ENCODE measurements at places on chromosomes 1 and 21.
A peak's percentile ranks its signal among the peaks of the same experiment; 100 is the strongest.

- DNase-seq: no peak
Observed at GRCh38 chr1:82445827-82446226, 645.1 kb downstream of the ADGRL2 start.

DNA sequence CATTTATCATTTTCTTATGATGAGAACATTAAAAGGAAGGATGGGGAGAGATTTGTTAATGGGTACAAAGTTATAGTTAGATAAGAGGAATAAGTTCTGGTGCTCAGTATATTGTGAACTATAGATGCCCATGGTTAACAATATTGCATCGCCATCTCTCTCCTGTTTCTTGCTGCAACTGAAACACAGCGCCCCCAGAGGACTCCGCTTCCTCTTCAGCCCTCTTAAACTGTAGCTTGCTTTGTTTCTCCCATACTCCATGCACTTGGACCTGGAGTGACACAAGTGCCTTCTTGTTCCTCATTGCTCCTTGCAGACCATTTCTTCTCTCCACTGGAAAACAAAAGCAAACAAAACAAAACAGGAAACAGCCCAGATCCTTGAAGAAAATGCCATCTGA is 70.1 kb upstream of the NTPCR start:
- peak; percentile 26 for DNase-seq

DNA sequence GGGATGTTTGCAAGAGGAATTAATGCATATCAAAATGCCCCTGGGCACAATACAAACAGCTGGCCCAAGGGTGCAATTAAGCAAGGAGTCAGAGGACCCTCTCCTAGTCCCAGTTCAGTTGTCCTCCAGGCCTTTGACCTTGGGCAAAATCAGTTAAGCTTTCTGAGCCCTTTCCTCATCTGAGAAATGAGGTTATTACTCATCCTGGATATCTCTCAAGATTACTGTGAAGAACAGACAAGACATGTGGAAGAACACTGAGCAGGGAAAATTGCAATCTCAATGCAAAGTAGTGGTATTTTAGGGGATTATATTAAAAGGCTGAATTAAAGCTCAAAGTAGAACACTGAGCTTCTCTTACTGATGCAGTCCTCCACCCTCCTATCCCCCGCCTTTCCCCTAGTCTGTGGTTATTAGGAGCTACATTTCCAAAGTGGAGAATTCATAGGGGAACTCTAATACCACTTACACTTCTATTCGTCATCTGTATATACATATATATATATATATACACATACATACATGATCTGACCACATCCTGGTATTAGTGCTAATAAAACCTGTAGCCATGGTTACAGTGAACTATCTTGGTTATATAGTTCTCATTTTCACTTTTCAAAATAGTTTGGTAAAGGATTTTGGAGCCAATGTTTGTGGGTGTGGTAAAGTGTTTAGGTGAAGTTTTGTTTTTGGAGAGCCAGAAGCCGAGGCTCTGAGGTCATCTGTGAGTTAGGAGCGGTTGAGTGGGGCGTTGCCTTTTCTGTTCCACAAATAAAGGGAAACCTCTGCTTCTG is 18.1 kb downstream of the KIAA0040 start:
- no peak for DNase-seq

DNA sequence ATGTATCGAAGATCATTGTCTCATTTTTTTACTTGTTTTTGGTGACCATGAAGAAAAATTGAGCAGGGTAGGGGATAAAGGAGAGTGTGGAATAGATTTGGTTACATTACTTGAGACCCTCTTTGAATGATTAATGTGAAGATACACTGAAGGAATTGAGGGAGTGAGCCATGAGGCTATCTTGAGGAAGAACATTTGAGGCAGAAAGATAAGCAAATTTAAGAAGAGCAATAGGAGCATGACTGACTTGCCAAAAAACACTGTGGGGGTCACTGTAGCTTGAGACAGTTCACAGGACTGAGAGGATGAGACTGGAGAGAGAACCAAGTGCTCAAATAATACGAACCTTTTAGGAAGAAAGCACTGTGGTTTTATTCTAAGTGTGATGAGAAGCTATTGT is 43.1 kb upstream of the PTPRC start:
- DNase-seq: no peak

DNA sequence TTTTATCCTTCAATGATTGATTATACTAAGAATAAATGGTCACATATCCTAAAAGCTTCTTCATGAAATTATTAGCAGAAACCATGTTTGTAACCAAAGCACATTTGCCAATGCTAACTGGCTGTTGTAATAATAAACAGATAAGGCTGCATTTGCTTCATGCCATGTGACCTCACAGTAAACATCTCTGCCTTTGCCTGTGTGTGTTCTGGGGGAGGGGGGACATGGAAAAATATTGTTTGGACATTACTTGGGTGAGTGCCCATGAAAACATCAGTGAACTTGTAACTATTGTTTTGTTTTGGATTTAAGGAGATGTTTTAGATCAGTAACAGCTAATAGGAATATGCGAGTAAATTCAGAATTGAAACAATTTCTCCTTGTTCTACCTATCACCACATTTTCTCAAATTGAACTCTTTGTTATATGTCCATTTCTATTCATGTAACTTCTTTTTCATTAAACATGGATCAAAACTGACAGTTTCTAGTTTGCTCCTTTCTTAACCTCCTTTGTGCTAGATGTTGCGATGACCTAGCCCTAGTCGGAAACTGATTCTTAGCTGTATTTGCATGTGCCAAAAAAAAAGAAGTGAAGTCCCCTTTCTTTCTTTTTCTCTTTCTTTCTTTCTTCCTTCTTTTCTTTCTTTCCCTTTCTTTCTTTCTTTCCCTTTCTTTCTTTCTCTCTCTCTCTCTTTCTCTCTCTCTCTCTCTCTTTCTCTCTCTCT is 45.1 kb downstream of the MAP3K7CL start:
- DNase-seq: no peak

- peak; percentile 73 for DNase-seq
Observed at GRCh38 chr1:117758444-117759316, 152.8 kb downstream of the TENT5C start.

GRCh38 chr1:237794071-237794470 is 96.7 kb downstream of the ZP4 start:
- DNase-seq: peak; percentile 57

GRCh38 chr21:45454060-45454925 is 49.3 kb downstream of the COL18A1 start:
- DNase-seq: no peak

GRCh38 chr1:232818040-232818439 is 12.8 kb downstream of the MAP10 start:
- DNase-seq: no peak

GRCh38 chr21:15667819-15668218 is 62.0 kb upstream of the USP25 start:
- DNase-seq: no peak

- DNase-seq: no peak
Observed at GRCh38 chr1:110482662-110483307, 31.8 kb downstream of the PROK1 start.

DNA sequence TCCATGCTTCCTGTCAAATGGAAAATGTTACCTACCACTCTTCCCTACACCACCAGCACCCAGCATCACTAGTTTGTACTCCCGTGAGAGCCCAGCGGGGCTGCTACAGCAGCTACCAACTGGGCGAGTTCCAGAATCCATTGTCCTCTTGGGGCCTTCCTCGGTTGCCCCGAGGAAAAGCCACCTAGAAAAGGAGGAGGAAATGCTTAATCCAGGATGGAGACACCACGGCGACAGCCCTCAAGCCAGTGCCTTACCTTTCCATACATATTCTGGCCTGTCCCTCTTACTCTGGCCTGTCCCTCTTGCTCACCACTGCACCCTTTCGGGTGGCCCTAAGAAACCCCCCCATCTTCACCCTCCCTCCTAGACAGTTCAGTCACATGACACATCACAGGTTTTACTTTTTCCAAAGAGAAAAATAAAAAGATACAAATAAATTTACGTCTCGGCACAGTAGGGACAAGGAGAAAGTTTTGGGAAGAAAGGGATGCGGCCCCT is 478 bp downstream of the RIT1 start:
- peak; percentile 53 for DNase-seq

DNA sequence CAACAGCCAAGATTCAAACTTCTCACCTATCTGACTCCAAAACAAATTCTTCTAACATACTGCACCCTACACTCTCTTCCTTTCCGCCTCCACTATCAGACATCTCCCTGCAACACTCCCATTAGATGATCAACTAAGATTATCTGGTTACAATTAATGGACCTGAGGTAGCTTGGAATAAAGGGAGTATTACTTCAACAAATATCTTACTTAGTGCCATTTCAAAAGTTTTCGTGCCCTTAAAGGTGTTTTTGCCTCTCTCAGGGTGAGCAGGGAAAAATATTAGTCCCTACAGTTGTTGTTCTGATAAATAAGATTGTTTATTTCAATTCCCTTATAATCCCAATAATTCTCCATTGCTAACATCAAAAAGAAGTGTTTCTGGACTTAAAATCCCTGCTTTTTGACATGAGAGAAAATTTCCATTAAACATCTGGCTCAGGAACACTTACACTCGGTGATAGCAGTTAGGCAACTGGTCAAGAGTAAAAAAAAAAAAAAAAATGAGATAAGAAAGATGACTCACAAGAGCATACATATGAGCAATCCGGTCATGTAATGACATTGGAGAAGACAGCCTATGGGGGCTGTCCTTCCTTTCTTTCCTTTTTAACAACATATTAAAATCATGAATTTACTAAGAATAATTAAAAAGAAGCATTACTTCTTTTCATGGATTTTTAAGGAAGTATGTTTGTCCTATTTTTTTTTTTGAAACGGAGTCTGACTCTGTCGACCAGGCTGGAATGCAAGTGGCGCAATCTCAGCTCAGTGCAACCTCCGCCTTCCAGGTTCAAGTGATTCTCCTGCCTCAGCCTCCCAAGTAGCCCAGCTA is 7.6 kb downstream of the RSBN1 start:
- peak; percentile 60 for DNase-seq

- no peak for DNase-seq
Observed at GRCh38 chr21:41941941-41942340, 11.9 kb downstream of the C2CD2 start.

DNA sequence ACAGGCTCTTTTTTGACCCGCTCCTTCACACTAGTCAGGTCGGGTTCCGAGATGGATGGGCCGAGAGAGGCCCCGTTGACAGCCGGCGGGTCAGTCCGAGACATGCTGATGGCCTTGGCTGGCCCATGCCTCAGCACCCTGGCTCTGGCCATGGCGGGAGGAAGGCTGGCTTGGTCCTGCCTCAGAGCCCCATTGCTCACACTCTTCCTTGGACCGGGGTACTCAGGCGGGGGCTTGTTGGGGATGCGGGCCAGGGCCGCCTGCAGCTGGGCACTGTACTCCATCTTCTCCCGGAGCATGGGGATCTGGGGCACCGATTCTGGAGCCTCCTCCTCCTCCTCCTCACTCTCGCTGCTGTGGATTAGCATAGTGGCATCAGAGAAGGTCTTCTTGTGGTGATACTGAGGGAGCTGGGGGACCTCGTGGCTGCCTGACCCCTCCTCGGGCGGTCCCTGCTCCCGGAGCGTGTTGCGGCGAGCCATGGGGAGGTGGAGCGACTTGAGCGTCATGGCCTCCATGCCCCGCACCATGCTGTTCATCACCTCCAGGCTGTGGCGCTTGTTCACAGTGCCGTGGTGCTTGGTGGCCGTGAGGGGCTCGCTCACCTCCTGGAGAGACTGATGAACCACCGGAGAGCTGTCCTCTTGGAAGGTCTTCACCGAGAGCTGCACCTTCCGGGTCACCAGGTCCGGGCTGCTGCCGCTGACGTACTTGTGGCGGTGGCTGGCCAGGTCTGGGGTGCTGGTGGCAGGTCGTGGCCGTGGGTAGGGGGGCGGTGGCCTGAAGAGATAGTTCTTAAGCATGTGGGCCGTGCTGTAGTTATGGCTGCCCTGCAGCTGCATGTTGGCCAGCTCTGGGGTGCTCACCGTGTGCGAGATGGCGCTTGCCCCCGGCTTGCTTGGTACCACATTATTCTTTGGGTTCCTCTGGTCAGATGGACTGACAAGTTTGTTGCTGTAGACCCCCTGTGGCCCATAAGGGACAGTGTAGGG is 102.7 kb downstream of the SMYD2 start:
- no peak for DNase-seq

DNA sequence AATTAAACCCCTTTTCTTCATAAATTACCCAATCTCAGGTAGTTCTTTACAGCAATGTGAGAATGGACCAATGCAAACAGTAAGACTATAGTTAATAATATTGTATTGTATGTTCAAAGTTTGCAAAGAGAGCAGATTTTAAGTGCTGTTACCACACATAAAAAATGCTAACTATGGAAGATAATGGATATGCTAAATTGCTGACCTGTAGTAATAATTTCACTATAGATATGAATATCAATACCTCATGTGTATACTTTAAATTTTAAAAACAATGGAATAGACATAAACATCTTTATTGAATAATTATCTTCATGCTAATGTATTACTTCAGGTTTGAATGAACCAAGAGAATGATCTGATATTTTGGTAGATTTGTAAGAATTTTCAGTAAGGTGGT is 552.4 kb upstream of the CHRM3 start:
- no peak for DNase-seq

- no peak for DNase-seq
Observed at GRCh38 chr1:20224546-20224945, 38.2 kb upstream of the PLA2G2C start.

DNA sequence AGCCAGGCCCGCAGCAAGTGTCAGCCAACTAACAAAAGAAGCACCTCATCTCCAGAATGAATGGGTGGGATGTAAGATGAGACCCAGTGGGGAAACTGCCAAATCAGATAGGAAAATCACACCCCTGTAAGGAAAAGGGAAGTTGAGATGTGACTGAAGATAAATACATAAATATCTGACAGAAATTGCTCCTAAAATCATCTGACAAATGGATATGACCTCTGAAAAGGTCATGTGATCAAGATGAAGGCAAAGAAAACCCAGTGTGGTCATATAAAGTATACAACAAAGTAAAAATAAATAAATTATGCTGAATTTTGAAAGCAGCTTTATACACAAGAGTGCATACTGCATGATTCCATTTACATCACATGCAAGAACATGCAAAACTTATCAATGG is 12.7 kb downstream of the SIPA1L2 start:
- no peak for DNase-seq

DNA sequence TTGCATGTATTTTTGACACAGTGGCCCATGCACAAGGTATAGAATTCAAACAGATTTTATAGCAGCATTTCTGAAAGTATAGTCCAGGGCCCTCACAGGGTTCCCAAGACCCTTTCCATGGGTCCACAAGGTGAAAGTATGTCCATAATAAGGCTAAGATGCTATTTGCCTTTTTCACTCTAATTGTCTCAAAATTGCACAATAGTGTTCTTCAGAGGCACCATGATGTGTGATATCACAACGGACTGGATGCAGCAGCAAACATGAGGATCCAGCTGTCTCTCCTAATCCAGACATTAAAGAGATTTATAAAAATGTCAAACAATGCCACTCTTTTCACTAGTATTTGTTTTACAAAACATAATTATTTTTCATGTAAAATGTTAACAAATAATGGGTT is 88.8 kb upstream of the PRDX6 start:
- no peak for DNase-seq

DNA sequence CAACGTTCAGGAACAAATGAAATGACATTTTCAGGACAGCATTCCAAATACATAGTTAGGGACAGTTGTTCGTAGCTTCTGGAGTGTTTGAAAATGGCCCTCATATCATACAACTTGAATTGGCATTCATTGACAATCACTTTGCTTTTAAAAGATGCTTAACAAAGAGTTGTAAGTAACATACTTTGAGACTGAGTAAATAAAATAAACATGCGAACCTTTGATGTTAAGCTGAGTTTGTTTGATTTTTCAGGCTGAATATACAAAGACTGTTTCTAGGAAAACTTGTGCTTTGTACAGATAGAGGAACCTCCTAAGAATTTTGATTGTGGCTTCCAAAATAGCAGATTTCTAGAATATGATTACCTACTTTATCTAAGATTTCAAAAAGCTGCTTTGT is 45.3 kb downstream of the ITSN1 start:
- no peak for DNase-seq

GRCh38 chr1:201647722-201648065 is 108.8 kb downstream of the NAV1 start:
- no peak for DNase-seq

Measured in ACHN (cell line).